Subcutaneous adipose tissue (tissue), 4 donors: ENCODE measurements at places on chromosomes 12 and 14. TPM values are rescaled to one million over a fixed set of nuclear protein-coding genes. Genes with fewer than 3 reads are reported as not detected.

CEP170B gene
- total RNA-seq, result 8.2 TPM

OASL gene
- total RNA-seq, result 1.3 TPM

NANOG gene
- not detected for total RNA-seq

TAS2R9 gene
- not detected for total RNA-seq

METTL17 gene
- 67.5 TPM for total RNA-seq

FGF6 gene
- not detected for total RNA-seq

PPP4R4 gene
- total RNA-seq, result 0.33 TPM

RNASE7 gene
- total RNA-seq, result not detected

TRIM9 gene
- 3.3 TPM for total RNA-seq

TRPV4 gene
- 0.88 TPM for total RNA-seq

HELB gene
- 5.4 TPM for total RNA-seq

FOXA1 gene
- not detected for total RNA-seq

IRAK3 gene
- total RNA-seq, result 94.2 TPM

TSPAN31 gene
- 116 TPM for total RNA-seq

AICDA gene
- total RNA-seq, result 4.8 TPM

TEX52 gene
- not detected for total RNA-seq

RASSF3 gene
- total RNA-seq, result 19.4 TPM

NELL2 gene
- 2.3 TPM for total RNA-seq

SRP54 gene
- total RNA-seq, result 51.8 TPM

NTS gene
- total RNA-seq, result not detected

P3H3 gene
- total RNA-seq, result 7.9 TPM

STON2 gene
- 10.6 TPM for total RNA-seq

NOS1 gene
- not detected for total RNA-seq

SSPN gene
- 13.9 TPM for total RNA-seq

PAX9 gene
- not detected for total RNA-seq

TFCP2 gene
- 22.8 TPM for total RNA-seq

TAS2R31 gene
- 3.4 TPM for total RNA-seq

SYNE3 gene
- total RNA-seq, result 161 TPM

TXNDC16 gene
- 10.4 TPM for total RNA-seq

KRT82 gene
- not detected for total RNA-seq

TSHR gene
- not detected for total RNA-seq

MMP17 gene
- 13.0 TPM for total RNA-seq

ASIC1 gene
- 1.1 TPM for total RNA-seq

CMKLR1 gene
- total RNA-seq, result 34.6 TPM

AHNAK2 gene
- 46.1 TPM for total RNA-seq

DNAJC22 gene
- total RNA-seq, result not detected

RPGRIP1 gene
- 0.68 TPM for total RNA-seq

POLE2 gene
- 2.0 TPM for total RNA-seq

GLIPR1L1 gene
- total RNA-seq, result not detected

KRT8 gene
- total RNA-seq, result 11.6 TPM

RPS6KL1 gene
- total RNA-seq, result 3.6 TPM

HOXC13 gene
- 1.1 TPM for total RNA-seq

GLS2 gene
- not detected for total RNA-seq

GRIP1 gene
- total RNA-seq, result not detected

PAWR gene
- 17.8 TPM for total RNA-seq

RIPK3 gene
- total RNA-seq, result 10.3 TPM

CLEC9A gene
- not detected for total RNA-seq

CCDC38 gene
- not detected for total RNA-seq

PIWIL1 gene
- not detected for total RNA-seq

LBHD2 gene
- not detected for total RNA-seq

ACRBP gene
- total RNA-seq, result 2.4 TPM

MEG3 gene
- 60.8 TPM for total RNA-seq

RACGAP1 gene
- 5.5 TPM for total RNA-seq

SDSL gene
- total RNA-seq, result 2.9 TPM
